Eye (tissue), 1 donor: ENCODE measurements at places on chromosomes 11 and 22.
A peak's percentile ranks its signal among the peaks of the same experiment; 100 is the strongest.

DNA sequence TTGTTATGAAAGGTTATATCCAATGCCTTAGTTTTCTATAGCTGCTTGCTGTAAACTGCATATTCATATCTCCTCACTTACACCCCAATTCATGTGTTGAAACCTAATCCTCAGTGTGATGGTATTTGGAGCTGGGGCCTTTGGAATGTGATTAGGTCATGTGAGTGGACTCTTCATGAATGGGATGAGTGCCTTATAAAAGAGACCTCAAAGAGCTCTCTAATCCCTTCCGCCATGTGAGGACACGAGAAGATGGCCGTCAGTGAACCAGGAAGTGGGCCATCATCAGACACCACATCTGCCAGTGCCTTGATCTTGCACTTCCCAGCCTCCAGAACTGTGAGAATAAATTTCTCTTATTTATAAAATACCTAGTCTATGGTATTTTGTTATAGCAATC lies 79.3 kb downstream of the CYP2R1 start:
- DNase-seq: peak; percentile 4

- no peak for DNase-seq
These were observed 104.5 kb upstream of the LMO1 start for GRCh38 chr11:8368194-8368593.

DNA sequence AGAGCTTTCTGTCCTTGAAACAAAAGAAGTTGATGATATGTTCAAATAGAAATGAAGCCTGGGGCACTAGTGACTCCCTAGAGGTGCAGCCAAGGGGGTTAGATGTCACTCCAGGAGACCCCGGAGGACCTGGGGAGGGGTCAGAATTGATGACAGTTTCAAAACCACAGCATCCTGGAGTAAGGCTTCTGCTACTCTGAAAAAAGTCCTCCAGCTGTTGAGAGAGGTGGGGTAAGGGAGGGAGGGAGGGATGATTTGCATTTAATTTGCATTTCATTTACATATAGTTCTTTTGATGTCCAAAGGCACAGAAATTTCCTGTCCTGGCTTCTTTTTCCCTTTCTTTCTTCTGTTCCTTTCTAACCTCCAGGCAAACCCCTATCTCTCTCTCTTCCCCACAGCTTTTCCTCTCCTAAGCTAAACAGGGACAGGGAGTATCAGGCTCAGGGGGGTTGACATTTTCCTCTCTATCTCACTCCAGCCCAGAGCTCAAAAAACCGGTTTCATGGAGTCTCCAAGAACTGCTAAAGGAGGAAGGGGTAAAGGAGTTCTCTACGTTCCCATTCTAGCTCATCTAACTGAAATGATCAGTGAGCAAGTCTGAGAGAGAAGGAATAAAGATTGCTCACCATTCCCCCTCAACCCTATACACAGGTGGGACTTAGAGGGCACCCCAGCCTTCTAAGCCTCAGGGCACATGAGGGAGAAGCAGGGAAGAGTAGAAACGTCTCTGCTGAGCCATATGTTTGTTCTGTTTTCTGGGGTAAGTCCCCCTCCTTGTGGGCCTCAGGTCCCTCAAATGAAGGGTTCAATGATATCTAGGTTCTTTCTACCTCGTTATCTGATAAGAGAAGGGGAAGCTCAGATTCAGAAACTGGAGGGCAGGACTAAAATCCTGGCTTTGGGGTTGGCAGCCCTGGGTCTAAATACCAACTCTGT lies 3.5 kb upstream of the POU2F3 start:
- no peak for DNase-seq

GRCh38 chr11:22543261-22543660 lies 82.4 kb downstream of the FANCF start:
- peak; percentile 14 for DNase-seq

- DNase-seq: no peak
These were observed 47.7 kb downstream of the LRFN4 start for GRCh38 chr11:66904561-66904960.

DNA sequence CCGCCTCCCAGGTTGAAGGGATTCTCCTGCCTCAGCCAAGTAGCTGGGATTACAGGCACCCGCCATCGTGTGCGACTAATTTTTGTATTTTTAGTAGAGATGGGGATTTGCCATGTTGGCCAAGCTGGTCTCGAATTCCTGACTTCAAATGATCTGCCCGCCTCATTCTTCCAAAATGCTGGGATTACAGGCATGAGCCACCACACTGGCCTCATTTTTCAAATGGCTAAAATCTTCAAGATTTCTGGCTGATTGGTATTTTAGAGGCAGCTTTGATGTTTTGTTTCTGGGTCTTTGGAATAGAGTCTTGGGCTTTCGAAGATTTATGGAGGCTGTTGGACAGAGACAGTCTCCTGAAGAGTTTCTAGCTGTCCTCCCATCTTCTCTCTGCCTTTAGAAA lies 5.8 kb upstream of the SLC3A2 start:
- DNase-seq: no peak

- DNase-seq: peak; percentile 38
These were observed 86.6 kb downstream of the DGCR2 start for GRCh38 chr22:19035474-19036228.

- no peak for DNase-seq
These were observed 29.7 kb upstream of the PCF11 start for GRCh38 chr11:83127310-83127637.

GRCh38 chr22:17973217-17973616 lies 51.1 kb downstream of the MICAL3 start:
- DNase-seq: no peak

DNA sequence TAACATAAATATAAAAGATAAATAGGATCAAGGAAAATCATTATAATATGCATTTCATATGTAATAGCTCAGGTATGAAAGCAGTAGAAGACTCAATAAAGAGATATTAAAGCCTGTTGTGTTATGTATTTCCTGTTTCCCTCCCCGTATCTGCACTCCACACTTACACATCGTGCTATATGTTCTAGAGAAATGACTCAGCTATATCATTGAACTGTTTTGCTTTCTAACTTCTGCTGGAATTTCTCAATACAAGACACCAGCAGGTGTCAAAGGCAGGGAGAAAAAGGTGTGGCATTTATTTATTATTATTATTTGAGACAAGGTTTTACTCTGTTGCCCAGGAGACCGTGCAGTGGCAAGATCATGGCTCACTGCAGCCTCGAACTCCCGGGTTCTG lies 842.8 kb upstream of the CNTN5 start:
- DNase-seq: no peak

DNA sequence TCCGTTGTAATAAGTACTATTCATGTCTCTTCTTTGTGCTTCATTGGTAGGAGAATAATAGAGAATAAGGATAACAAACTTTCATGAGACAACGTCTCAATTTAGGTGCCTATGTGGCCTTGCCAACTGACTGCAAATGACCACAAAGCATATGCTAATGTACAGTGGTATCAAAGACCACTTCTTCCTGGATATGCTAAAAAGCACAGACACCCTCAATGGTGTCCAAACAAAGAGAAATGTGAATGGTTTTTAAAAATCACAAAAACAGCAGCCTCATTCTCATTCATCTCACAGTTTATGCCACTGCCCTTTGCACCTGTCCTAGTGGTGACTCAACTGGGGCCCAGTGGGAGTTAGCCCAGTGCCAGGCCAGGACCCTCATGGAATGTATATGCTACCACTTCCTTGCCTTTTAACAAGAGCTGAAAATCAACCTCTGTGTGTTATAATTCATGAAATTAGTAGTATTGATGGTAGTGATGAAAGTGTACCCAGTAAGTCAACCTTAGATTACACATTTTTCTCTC lies 65.2 kb upstream of the MTMR2 start:
- no peak for DNase-seq

- DNase-seq: no peak
These were observed 82.4 kb downstream of the NAV2 start for GRCh38 chr11:19795082-19795481.

- peak; percentile 90 for DNase-seq
These were observed 36.2 kb downstream of the TBC1D22A start for GRCh38 chr22:46798366-46799350.

DNA sequence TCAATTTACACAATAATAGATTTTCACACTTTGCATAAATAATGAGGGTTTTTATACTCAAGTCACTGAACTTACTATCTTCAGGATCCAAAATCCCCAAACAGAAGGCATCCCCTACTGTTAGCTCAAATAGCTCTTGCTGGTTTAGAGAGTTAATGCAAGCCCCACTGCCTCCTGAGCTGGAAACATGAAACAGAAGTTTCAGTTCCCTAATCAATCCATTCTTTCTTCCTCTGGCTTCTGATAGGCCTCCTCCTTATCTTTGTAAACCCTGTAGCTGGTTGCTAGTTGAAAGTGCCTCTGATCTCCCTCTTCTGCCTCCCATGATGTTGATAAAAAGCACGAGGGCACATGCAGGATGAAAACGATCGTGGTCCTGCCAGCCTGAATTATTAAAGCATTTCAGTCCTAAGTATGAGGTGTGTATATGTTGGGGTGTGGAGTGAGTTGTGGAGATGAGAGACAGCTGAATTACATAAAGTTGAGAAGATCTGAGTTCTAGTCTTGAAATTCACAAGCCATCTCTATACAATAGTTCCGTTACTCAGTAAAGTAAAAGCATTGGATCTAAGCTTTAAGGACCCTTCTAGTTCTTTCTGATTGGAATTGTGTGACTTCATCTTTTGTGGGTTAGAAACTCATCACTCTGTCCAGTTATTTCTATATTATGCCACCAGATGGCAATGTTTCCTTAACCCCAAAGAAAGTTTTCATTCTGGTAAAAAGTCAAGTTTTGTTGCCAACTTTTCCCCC lies 35.0 kb upstream of the EHF start:
- peak; percentile 90 for DNase-seq

DNA sequence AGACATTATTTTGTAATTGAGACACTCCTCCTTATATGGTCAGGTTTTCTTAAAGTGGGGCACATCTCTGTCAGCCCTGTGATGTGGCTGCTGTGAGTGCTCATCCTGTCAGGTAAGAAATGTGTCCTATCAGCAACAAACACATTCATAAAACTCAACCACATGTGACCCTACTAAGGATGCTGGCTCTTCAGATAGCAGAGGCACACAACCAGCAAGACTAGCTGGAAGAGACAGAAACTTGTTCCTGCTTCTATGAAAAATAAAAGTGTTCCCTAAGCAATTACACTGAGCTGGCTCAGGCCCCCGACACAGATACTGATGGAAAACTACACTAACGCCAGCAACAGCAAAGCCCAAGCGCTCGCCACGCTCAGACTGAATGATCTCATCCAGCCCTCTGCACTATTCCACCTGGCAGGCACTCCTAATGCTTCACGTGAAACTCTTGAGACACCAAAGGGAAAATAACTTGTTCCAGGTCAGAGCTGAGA lies 49.8 kb upstream of the CYP2D6 start:
- DNase-seq: no peak

GRCh38 chr11:36328966-36329673 lies 33.0 kb downstream of the PRR5L start:
- DNase-seq: no peak

- no peak for DNase-seq
These were observed 6.9 kb downstream of the MUC6 start for GRCh38 chr11:1029654-1030053.

DNA sequence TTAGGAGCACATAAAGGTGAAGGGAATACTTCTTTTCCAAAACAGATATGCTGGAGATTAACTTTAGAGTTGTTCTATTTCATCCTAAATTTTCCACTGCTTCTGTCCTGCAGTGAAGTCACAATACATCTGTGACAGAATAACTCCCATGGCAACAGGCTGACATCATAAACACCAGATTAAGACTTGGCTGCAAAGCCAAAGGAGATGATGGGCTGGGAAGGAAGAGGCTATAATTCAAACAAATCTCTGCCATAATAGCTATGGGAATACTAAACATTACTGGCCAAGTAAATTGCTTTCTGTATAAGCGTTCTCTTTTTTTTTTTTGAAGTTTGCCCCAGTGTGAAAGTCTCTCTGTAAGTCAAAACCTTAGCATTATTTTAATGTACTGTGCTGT lies 107.7 kb downstream of the CADM1 start:
- peak; percentile 45 for DNase-seq

DNA sequence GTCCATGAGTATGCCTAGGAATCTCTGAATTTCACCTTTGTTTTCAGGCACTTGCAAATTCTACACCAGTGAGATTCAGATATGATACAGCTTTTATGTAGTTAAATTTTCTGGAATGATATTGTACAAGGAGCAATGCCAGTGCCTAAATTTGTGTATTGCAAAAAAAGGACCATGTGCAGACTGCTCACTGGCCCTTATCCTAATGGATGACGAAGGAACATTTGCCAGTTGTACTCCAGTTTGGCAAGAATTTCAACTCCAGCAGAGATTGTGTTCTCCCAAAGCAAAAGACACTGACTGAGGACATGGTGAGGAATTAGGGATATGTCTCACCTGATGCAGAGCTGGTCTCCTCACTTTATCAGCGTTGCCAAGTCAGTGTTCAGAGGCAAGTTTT lies 8.6 kb downstream of the NAT10 start:
- DNase-seq: no peak

DNA sequence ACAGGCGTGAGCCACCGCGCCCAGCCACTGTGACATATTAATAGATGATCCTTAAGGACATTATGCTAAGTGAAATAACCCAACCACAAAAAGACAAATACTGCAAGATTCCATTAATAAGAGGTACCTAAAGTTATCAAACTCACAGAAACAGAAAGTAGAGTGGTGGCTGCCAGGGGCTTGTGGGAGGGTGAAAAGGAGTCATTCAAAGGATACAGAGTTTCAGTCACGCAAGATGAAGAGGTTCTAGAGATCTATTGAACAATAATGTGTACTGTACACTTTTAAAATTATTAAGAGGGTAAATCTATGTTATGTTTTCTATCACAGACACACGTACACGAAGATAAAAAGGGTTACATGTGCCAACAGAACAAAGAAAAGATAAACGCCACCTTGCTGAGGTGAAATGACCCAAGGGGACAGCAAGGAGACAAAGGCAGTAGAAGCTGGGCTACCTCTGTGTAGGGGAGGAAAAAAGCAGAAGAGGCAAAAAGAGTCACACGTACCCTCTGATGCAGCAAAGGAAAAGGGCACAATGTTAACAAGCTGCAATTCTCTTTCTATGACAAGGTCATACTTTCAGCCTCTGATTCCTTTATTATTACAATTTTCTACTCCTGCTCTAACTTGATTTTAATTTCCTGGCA lies 65.3 kb downstream of the AMBRA1 start:
- no peak for DNase-seq

GRCh38 chr11:44564670-44565210 lies 723 bp upstream of the CD82 start:
- DNase-seq: no peak

- DNase-seq: peak; percentile 69
These were observed 21.9 kb upstream of the POLD3 start for GRCh38 chr11:74570266-74571061.

- DNase-seq: no peak
These were observed 430.4 kb downstream of the TBC1D22A start for GRCh38 chr22:47192651-47193437.
